ENCODE measurements at places on chromosomes 7 and 10.

GRCh38 chr7:114086914-114087652, 168.3 kb upstream of the PPP1R3A start:
- DNase-seq = no peak

GRCh38 chr7:114663502-114663901, 248.9 kb downstream of the FOXP2 start:
- DNase-seq = no peak

DNA sequence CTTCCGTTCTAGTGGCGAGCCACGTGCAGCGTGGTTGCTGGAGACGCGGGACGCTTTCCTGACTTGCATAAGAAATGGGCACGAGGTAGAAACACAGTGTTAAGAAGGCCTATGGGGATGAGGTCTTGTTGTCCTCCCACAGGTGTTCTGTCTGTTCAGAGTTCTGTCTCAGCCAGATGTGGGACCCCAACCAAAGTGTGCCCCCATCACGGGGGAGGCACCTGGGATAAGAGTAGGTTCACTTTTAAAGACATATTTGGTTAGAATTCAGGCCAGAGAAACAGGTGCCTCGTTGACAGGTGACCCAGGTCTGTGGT, 56.0 kb upstream of the PITRM1 start:
- no peak for DNase-seq

- DNase-seq = no peak
Measured at GRCh38 chr7:121985476-121986030, 112.6 kb downstream of the PTPRZ1 start.

DNA sequence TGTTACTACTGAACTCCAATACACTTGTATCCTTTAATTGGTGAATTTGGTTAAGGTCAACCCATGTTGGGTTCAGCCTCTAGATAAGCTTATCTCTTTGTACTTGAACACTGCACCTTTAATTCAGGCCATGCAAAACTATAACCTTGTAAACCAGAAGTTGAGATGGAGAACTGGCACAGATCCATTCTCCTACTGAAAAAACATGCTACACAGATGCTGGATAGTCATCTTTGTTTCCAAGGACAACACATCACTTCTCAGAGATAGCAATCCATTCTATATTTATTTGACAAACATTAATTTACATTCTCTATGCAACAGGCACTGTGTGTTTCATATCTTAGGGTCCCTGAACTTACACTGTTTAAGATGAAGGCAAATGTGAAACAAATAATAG, 2.9 kb upstream of the CDK14 start:
- DNase-seq = no peak

DNA sequence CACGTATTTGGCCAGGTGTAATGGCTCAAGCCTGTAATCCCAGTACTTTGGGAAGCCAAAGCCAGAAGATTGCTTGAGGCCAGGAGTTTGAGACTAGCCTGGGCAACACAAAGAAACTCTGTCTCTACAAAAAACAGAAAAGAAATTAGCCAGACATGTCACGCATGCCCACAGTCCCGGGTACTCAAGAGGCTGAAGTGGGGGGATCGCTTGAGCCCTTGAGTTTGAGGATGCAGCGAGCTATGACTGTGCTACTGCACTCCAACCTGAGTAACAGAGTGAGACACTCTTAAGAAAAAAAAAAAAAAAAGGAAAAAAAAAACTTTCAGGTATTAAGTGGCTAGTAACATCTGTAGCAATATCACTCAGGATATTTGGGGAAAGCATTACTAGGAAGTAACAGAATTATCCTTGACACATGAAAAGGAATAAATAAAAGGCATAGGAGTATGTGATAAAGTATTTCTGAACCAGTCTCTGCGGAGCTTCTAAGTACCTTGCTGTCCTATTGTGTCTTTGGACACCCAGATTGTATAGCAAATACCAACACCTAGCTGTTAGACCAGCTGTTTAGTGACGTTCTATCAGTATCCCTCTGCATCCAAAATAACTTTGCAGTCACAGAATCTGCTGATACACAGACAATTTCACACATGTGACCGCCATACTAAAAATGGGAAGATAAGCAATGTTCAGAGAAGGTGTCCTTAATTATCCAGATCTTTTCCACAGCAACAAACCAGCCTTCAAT, 74.4 kb downstream of the CYTH3 start:
- DNase-seq = no peak

DNA sequence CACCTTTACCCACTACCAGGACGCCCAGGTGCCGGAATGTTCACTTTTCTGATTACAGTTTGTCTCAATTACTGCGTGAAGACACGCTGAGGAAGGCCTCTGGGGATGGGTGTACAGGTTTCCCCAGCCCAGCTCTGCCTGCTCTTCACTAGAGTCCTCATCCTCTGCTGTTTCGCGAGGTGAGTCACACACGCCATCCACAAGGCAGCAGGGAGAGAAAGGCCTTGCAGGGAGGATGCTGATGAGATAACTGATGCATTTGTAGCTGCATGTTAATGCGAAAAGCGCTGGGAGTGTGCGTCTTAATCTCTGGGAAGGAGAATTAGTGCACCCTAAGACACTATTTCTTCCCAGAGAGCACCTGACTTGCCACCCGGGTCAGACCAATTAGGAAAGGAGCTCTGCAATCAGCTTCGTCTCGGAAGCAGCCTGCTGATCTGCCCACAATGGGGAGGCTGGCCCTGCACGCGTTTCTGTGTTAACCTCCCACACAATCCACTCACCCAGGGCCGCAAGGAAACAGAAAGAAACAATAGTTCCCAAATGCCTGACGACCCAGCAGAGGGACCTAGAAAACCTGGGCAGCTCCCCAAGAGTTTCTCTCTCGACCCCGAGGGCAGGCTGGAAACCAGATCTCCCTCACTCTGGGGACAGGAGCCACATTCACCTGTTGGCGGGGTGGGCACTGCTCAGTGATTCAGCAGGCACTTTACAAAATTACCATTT, 578.7 kb downstream of the GLRX3 start:
- no peak for DNase-seq

GRCh38 chr10:103769176-103769575, 86.2 kb downstream of the SH3PXD2A start:
- DNase-seq = no peak

DNA sequence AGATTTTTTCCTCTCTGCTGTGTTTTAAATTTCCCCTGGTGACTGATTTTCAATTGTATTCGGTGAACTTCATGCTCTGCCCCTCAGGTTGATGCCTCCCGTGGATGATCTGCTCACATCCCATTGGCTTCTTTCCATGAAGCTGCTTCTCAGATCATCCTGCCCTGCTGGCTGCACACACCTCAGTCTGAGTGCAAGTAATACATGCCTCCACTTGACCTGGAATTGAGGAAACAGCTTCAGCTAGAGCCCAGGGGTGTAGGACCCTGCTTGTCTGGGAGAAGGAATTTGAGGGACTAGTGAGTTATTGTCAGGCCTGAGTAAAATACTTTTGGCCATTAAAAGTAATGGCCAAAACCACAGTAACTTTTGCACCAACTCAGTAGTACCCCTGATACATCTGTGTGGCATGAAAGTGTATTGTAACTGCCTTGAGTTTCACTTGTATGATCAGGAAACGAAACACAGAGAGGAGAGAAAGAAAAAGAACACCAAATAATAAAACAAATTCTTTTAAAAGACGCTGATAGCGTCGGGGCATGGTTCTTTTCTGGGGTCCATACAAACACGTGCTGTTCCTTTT, 49.4 kb downstream of the SPAM1 start:
- no peak for DNase-seq

Data from stimulated activated CD4-positive, alpha-beta T cell treated with anti-CD3 and anti-CD28 coated beads, Interleukin-12 subunit alpha, Interleukin-12 subunit beta, amount 100 ng/mL, for 48 hours (primary cell).